ENCODE measurements at places on chromosomes 2 and 18. TPM values are rescaled to one million over a fixed set of nuclear protein-coding genes. Genes with fewer than 3 reads are reported as not detected.

Gene TMEFF2
- 46.8 TPM for total RNA-seq

DNA sequence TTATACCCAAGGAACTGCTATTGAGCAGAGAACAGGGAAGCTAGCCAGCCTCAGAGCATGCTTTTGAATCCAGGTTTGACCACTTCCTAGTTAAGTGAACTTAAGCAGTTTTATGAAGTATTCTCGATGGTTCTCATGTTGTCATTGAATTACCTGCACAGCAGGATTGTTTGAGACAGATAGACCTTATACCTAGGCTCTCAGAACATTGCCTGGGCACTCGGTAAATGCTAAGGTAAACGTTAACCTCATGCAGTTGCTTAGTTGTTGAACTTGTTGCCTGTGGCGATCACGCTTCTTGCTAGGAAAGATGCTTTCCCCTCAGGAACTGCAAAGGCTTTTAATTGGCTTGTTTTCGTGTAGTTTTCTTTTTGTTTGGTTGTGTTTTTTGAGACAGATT, 34.0 kb upstream of the CHMP1B start:
- no peaks in the 10 kb centered on the region for H3K4me1 ChIP-seq
- no peak for DNase-seq
- H3K27me3 ChIP-seq: peaks cover 37% of the 10 kb centered on the region
- H3K36me3 ChIP-seq: no peaks in the 10 kb centered on the region
- no peak overlapping the region for H3K4me3 ChIP-seq
- H3K27ac ChIP-seq: no peak overlapping the region

DNA sequence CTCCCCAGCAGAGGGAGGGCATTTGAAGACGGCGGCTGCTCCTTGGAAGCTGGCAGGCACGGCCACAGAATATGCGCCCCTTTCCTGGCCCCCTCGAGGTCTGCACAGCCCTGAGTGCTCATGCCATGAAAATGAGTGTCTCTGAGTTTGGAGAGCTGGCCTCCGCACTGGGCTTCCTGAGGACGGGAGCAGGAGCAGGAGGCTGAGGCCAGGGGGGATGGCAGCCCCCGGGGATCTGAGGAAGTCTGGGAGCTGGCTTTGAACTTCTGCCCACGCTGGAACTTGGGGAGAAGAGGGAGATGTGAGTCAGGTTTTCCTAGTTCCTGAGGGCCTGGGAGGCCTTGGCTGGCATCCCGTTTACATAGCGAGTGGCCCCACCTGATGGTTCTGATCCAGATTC, 47.0 kb downstream of the RRM2 start:
- H3K4me3 ChIP-seq: no peak overlapping the region
- H3K4me1 ChIP-seq: peaks cover 29% of the 10 kb centered on the region
- DNase-seq: no peak
- no peaks in the 10 kb centered on the region for H3K27me3 ChIP-seq

GRCh38 chr2:23926290-23926749, 603 bp downstream of the ATAD2B start:
- H3K4me3 ChIP-seq: peak overlapping the region; percentile 93
- peak overlapping the region; percentile 100 for H3K27ac ChIP-seq
- H3K4me1 ChIP-seq: peaks cover 48% of the 10 kb centered on the region
- peaks cover 4% of the 10 kb centered on the region for H3K36me3 ChIP-seq
- no peaks in the 10 kb centered on the region for H3K27me3 ChIP-seq
- DNase-seq: peak; percentile 86

- no peaks in the 10 kb centered on the region for H3K27me3 ChIP-seq
- H3K27ac ChIP-seq: no peak overlapping the region
- no peak for DNase-seq
- no peak overlapping the region for H3K4me3 ChIP-seq
- H3K36me3 ChIP-seq: no peaks in the 10 kb centered on the region
These were observed 85.6 kb downstream of the IKZF2 start for GRCh38 chr2:213065583-213066442.

- H3K4me1 ChIP-seq: no peaks in the 10 kb centered on the region
- peaks cover 4% of the 10 kb centered on the region for H3K36me3 ChIP-seq
- peaks cover 23% of the 10 kb centered on the region for H3K27me3 ChIP-seq
- H3K27ac ChIP-seq: no peak overlapping the region
- no peak for DNase-seq
These were observed 27.2 kb downstream of the SLC39A6 start for GRCh38 chr18:36101943-36102342.

DNA sequence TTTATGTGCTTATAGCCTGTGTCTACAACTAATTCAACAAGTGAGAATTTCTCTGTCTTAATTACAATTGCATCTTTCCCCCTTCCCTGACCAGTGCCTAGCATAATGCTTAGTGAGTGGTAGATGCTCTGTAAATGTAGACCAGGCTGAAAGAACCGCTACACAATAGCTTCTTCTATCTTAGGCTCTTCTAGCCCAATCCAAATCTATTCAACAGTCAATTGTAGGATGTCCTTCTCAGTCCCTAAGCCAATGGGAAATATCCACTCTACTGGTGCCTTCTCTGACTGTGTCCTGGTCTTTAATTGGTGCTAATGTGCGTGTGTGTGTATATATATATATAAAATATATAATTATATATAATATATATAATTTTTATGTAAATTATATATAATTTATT, 34.1 kb upstream of the GCC2 start:
- no peak overlapping the region for H3K27ac ChIP-seq
- H3K4me3 ChIP-seq: no peak overlapping the region
- H3K36me3 ChIP-seq: no peaks in the 10 kb centered on the region
- no peak for DNase-seq

DNA sequence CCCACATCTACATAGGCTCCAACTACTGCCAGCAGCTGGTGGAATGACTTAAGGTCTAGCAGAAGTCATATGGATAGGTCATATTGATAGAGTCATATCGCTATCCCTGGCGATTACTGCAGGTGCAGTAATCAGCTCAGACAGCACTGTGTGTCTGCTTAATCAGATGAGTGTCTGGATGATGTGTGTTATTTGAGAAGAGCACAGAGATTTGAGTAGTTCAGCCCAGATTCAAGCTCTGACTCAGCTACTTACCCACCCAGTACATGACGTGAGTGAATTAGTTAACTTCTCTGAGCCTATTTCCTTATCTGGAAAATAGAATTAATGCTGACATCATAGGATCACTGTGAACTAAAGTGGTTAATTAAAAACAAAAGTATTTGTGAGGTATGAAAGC, 78.9 kb downstream of the EHD3 start:
- no peak for DNase-seq
- H3K4me3 ChIP-seq: no peak overlapping the region
- peaks cover 3% of the 10 kb centered on the region for H3K36me3 ChIP-seq
- peaks cover 20% of the 10 kb centered on the region for H3K4me1 ChIP-seq

Gene STARD6
- not detected for total RNA-seq

GRCh38 chr2:234671716-234672115, 174.8 kb upstream of the ARL4C start:
- H3K27ac ChIP-seq: no peak overlapping the region
- peaks cover 30% of the 10 kb centered on the region for H3K4me1 ChIP-seq
- DNase-seq: peak; percentile 32

Gene PSMA8
- total RNA-seq: not detected

Gene LIMS4
- total RNA-seq: 2.4 TPM

- H3K27me3 ChIP-seq: no peaks in the 10 kb centered on the region
- H3K4me1 ChIP-seq: peaks cover 33% of the 10 kb centered on the region
- peak overlapping the region; percentile 97 for H3K4me3 ChIP-seq
- H3K27ac ChIP-seq: peak overlapping the region; percentile 84
These were observed 26.5 kb upstream of the MCFD2 start for GRCh38 chr2:46942143-46942526.

GRCh38 chr18:22314420-22314819, 103.3 kb downstream of the CTAGE1 start:
- DNase-seq: no peak
- H3K27me3 ChIP-seq: peaks cover 6% of the 10 kb centered on the region
- H3K4me1 ChIP-seq: peaks cover 9% of the 10 kb centered on the region
- H3K4me3 ChIP-seq: no peak overlapping the region
- peak overlapping the region; percentile 13 for H3K27ac ChIP-seq
- no peaks in the 10 kb centered on the region for H3K36me3 ChIP-seq

Data from osteocyte (in vitro differentiated cells).